ENCODE measurements at places on chromosomes 13 and 19. TPM values are rescaled to one million over a fixed set of nuclear protein-coding genes. Genes with fewer than 3 reads are reported as not detected.

Gene ZNF729
- total RNA-seq = not detected

GRCh38 chr13:93001866-93002461, 224.6 kb upstream of the GPC6 start:
- DNase-seq = no peak

Gene ZNF66
- total RNA-seq = 53.5 TPM

- peak; percentile 32 for DNase-seq
These were observed 142.5 kb downstream of the DCLK1 start for GRCh38 chr13:35988648-35989081.

Gene PVR
- total RNA-seq = 14.1 TPM

Gene PRODH2
- not detected for total RNA-seq

Gene MCEMP1
- not detected for total RNA-seq

Gene IQCN
- 0.31 TPM for total RNA-seq

DNA sequence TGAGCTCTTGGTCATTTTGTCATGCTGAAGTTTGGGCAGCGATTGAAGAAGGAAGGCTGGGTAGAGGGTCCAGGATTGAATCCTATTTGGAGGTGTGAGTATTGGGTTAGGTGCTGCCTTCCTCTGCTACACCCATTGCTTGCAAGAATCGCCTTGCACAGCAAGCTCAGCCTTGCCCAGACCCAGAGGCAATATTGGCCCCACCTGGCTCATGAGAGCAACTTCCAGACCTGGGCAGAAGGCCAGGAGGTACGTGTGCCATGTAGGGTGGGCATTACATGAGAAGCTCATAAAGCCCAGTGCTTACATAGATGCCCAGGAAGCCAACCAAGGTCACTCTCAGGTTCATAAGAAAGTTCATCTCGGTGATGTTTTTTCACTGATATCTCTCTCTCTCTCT, 718.0 kb downstream of the EFNB2 start:
- DNase-seq = no peak

Gene ZNF709
- total RNA-seq = 2.0 TPM

Gene RAB3A
- 14.3 TPM for total RNA-seq

Gene MBD3L2
- not detected for total RNA-seq

DNA sequence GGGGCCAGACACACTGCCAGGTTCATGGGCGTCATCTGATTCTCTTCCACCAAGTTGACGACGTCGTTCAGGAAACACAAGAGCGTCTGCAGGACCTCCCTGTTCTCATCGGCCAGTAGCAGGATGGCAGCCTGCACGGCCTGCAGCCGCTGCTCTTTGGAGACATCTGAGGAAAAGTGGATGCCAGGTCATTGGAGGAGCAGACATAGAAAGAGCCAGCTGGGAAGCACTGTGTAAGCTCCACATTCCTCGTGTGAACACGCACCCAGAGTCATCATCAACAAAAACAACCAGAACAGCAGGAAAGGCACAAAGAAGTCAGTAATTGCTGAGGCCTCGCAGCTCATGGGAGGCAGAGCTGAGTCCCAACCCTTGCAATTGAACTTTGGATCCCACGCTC, 96.5 kb downstream of the KL start:
- no peak for DNase-seq

Gene PLPPR3
- total RNA-seq = 71.7 TPM

- no peak for DNase-seq
These were observed 17.5 kb downstream of the BORA start for GRCh38 chr13:72745260-72745659.

GRCh38 chr13:99981735-99982035, at the start of gene ZIC2:
Gene ZIC2, plus strand, starts transcription at chr13:99981784. Its CDS starts 281 bp downstream, at chr13:99982065.
- no peak for DNase-seq

GRCh38 chr19:52725528-52725961, 9.3 kb downstream of the ZNF611 start:
- DNase-seq = no peak

DNA sequence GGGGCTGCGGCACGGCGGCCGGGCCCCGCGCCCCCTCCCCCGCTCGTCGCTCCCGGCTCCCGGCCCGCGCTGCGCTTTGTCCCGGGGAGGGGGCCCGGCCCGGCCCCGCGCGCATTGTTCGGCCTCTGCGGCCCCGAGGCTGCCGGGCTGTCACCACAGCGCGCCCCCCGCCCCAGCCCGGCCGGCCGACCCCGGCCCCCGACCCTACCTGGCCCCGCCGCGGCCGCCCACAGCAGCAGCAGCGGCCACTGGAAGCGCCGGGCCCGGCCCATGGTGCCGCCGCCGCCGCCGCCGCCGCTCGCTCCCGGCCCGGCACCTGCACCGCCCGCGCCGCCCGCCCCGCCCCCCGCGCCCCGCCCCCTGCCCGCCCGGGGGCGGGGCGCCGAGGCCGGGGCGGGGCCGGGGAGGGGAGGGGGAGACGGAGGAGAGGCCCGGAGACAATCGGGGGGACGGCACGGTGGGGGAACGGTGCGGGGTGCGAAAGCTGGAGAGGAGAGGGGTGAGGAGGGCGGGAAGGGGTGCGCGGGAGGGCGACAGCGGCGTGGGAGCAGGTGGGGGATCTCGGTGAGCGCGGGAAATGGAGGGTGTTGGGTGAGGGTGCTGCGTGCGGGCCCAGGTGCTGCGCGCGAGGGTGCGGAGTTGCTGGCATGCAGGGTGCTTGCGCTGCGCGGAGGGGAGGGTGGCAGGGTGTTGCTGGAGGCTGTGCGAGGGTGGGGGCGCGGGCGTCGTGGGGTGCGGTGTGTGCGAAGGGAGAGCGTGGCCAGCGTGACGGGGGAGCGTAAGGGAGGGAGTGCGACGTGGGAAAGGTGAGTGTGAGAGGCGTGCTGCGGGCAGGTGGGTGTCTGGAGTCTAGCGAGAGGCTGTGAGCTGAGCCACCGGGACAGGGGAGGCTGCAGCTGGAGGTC, at the start of gene CADM4:
TSS of gene CADM4 (minus strand) at position 332 of the 905 bp plus-strand sequence. CDS start at position 272, 60 bp downstream.
- DNase-seq = no peak

DNA sequence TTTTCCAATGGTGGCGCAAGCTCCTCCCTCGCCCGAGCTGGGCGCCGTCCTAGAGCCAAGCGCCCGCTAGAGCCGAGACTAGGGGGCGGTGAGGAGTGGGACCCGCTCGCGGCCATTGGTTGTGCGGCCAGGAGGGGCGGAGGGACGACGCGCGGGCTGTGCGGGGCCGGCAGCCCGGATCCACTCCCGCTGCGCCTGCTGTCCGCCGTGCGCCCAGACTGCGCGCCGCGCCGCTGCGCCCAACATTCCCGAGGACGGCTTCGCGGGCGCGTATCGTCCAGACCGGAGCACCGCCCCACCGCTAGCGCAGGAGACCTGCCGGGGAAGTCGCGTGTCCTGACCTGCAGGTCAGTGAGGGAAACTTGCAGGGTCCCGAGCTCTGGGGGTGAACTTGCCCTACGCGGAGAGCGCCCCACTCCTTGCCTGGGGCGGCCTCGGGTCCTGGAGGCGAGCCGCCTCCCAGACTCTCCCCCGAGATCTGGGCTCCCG, at the start of gene SERTM1:
TSS of gene SERTM1 (plus strand) at position 183 of the 489 bp plus-strand sequence. CDS start 21,059 bp downstream, outside the sequence.
- DNase-seq = peak; percentile 27

DNA sequence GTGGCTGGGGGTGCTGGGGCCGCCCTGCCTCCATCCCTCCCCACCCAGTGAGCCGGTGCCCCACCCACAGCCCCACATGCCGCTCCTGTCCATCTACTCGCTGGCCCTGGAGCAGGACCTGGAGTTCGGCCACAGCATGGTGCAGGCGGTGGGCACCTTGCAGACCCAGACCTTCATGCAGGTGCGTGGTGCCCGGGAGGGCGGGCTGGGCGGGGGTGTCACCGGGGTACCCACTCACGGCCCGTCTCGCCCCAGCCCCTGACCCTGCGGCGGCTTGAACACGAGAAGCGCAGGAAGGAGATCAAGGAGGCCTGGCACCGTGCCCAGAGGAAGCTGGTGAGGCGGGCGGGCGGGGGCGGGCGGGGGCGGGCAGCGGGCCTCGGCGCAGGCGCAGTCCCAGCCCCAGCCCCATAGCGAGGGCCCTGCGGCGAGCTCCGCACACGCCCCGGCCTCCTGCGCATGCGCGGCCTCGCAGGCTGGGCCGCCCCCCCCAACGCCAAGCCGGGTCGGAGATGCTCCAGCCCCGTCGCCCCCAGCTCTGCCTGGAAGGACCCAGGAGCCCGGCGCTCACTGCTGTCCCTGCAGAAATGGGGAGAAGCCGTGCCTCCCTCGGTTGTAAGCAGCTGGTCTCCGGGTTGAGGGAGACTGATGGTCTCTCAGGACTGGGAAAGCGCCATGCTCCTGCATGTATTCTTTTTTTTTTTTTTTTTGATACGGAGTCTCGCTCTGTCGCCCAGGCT, 7.7 kb downstream of the ARHGAP45 start:
- DNase-seq = no peak

DNA sequence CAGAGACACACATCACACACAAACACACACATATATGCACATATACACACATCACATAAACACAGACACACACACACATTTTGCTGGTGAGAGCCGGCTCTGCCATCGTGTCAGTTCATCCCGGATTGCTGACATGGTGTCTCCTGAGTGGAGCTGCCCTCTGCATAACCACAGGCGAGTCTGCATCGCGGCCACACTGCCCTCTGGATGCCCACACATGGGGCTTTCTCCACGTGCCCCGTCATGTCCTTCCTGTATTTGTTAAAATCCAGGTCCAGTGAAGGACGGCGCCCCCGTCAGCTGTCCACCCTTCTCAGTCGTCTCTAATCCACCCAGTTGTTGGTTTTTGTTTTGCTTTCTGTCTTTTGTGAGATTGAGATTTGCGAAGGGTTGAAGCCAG, 52.6 kb upstream of the F7 start:
- DNase-seq = no peak

- DNase-seq = no peak
These were observed 10.7 kb downstream of the MARCHF2 start for GRCh38 chr19:8423817-8424223.

GRCh38 chr13:68667863-68668262, 1437.7 kb upstream of the PCDH9 start:
- DNase-seq = no peak

GRCh38 chr19:33547676-33548075, 26.1 kb upstream of the PEPD start:
- no peak for DNase-seq

Gene FGF21
- not detected for total RNA-seq

Gene KLK2
- total RNA-seq = not detected

DNA sequence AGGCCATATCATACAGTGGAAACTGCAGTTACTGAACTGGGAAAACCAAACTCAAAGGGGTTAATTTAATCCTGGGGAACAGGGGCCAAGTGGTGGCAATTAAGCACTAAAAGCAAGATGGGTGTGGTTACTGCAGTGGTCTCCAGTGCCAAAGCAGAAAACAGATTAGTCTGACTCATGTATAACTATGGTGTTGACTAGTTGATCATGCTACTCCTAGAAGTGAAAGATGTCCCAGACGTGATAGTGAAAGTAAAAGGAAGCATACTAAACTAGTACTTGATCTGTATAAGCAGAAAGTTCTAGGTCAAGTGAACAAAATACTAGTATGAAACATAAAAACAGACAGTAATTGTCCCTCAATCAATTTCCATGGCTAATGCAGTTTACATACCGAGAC, 360.0 kb upstream of the SLITRK5 start:
- no peak for DNase-seq

GRCh38 chr19:19121371-19121770, 16.9 kb downstream of the TMEM161A start:
- DNase-seq = no peak

Data from H1 (cell line).